ENCODE measurements at places on chromosomes 11 and 22.

GRCh38 chr11:130103296-130103814 lies 33.7 kb downstream of the APLP2 start:
- no peak for DNase-seq

GRCh38 chr11:124329787-124330478 lies 9.9 kb upstream of the OR8D2 start:
- DNase-seq: peak; percentile 53

- no peak for DNase-seq
These were observed 13.6 kb upstream of the GALNT18 start for GRCh38 chr11:11635443-11635842.

- peak; percentile 37 for DNase-seq
These were observed at the start of gene ELMOD1 for GRCh38 chr11:107590460-107591377. TSS of gene ELMOD1 (plus strand) at chr11:107591147. CDS start at chr11:107618190, 27,043 bp downstream.

DNA sequence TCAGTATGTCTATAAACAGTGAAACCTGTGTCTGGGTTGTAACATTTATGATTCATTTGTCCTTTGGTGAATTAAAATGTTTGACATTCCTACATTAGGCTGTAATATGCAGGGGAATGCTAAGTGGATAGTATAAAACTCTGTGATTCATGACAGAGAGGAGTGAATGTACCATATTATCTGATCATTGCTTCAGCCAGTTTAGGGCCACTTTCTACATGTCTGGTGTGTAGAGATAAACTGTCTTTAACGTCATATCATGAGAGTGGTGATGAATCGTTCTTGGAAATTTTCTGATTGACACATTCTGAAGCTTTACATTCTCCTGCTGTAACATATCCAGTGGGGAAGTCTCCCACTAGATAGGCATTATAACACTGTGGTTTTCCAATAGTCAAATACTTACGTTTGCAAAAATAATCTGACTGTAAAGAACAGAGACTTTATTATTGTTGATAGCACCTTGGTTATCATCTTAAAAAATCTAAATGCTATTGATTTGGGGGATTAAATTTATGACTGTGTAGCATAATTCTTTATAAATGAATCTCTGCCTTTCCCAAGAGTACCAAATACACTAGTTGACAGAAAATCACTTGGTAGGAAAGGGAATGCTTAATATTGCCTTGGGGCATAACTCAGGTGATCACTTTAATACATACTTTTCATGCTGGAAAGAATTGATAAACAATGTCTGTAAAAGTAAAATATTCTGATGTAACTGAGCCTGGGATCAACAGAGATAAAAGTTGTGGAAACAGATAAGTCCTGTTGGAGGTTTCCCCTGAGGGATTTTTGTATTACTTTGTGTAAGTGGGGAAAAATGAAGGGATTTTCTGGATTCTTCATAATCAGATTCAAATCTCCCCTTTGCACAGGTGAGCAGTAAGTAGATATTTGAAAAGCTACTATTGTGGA lies 427.9 kb downstream of the JRKL start:
- peak; percentile 1 for DNase-seq
